ENCODE measurements at places on chromosomes 6 and 20. TPM values are rescaled to one million over a fixed set of nuclear protein-coding genes. Genes with fewer than 3 reads are reported as not detected.

DNA sequence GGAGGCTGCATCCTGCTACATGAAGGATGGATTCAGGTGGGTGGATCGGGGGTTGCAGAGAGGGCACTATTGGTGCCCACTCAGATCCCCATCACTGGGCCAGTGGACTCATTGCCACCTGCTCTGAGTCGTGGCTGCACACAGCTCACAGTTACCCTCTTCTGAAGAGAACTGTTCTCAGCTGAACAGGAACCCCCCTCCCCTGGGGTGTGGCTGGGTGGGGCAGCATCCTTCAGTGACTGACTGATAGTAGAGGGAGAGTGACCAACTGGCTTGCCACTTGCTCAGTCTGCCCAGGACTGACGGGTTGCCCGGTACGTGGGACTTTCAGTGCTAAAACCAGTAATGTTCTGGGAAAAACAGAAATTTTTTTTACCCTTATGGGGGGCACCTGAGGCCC, 494.0 kb upstream of the CHD6 start:
- no peak for DNase-seq

Gene FAM217A
- total RNA-seq, result not detected

GRCh38 chr6:80469977-80470376, 363.5 kb downstream of the BCKDHB start:
- no peak for DNase-seq

GRCh38 chr6:159169193-159169555, at the start of gene FNDC1:
TSS of gene FNDC1 (plus strand) at chr6:159169400. CDS start at chr6:159169597, 197 bp downstream.
- no peak for DNase-seq

DNA sequence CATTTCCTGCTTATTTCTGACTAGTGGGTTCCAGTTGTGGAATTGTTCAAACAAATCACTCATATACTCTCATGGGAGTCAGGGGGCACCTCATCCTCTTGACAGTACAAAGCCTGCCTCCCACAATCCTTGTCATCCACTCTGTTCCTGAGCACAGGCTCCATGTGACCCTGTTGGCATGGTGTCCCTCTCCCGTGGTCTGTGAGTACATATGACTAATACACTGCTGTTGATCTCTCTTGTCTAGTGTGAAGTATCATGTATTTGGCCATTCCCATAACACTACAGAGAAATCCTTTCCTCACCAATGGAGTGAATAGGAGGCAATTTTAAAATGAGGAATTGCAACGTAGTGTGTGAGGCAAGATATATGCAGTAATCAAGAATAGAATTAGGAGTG, 185.3 kb downstream of the OGFRL1 start:
- peak; percentile 82 for DNase-seq

- DNase-seq, result no peak
Observed at GRCh38 chr20:52004715-52005114, 186.9 kb downstream of the ZFP64 start.

DNA sequence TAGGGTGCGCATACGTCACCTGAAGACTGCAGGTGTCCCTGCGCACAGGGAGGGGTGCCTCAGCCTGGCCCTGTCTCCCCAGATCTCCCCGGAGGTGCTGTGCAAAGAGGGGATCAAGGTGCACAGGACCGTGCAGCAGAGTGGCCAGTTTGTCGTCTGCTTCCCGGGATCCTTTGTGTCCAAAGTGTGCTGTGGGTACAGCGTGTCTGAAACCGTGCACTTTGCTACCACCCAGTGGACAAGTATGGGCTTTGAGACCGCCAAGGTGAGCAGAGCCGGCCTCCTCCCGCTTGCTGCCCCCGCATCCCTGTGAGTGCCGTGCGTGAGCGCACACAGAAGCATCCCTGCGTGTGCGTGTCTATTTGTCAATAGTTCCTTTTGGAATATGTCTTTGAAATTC, 150.7 kb downstream of the DTNBP1 start:
- no peak for DNase-seq

DNA sequence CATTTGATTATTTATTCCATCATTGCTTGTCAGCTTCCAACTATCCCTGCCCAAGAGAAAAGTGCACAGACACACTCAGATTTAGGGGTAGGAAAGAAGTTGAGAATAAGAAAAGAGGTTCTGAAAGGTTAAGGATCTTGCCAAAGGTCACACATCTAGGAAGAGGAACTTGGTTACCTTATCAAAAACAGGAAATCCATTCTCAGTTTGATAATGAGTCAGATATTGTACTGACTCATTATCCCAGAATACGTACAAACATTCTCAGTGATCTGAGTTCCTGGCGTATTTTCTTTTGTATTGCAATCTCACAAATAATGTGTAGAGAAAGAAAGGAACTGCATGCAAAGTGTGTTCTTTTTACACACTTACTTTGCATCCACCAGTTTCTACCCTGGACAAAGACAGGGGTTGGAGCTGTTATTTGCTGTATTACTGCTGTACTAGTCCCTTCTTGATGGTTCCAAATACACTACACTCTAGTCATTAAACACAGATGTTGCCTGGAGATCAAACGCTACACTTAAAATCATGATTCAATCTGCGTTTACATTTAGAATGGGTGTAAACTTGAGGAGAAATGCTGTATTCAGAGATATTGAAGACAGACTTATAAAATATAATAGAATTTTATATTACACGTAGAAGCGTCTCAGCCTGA, 545.7 kb downstream of the PRKN start:
- DNase-seq, result no peak

DNA sequence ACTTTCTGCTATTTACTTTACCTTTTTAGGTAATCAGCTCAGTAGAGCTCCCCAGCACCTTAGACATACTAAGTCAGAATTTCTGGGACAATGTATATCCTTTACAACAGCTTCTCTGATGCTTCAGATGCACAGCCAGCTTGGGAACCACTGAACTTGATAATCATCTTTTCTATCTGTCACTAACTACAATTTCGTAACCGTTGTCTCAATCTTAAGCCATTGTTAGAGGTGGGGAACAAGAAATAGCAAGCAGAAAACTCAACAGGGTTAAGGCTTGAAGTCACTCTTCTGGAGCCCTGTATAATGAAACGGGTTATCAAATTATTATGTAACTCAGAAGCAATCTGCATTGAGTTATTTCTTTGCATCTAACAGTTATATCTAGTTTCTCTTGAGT, 47.1 kb downstream of the CD109 start:
- DNase-seq, result no peak

DNA sequence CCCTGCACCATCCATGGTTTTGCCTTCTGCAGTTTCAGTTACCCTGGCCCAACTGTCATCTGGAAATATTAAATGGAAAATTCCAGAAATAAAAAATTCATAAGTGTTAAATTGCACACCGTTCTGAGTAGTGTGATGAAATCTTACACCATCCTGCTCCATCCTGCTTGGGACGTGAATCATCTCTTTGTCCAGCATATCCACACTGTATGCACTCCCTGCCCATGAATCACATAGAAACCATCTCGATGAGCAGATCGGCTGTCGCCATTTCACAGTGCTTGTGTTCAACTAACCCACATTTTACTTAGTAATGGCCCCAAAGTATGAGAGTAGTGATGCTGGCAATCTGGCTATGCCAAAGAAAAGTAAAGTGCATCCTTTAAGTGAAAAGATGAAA, 105.9 kb upstream of the ID4 start:
- no peak for DNase-seq

DNA sequence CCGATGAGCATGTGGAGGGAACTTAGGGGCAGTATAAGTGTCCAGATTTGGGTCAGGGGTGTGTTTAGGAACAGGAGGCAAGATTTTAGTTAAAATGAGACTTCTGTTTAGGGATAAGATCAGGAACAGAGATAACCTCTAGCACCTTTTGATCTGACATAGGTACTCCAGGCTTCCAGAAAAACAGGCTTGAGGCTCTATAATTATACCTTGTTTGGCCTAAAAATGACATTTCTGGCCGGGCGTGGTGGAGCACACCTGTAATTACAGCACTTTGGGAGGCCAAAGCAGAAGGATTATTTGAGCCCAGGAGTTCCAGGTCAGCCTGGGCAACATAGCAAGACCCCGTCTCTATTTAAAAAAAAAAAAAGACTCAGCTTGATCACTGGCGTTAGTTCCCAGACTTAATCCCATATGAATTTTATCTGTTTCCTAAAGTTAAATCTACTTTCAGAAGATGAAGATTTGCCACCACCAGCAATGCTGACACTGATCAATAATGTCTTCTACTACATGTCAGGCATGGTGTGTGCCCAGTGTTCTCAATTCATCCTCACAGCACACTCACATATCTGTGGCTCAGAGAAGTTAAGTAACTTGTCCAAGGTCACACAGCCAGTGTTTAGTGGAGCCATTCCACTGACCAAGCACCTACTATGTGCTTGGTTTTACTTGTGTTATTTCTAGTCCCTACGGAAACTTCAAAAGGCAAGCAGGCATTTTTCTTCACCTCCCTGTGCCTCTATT, 6.0 kb upstream of the TULP1 start:
- no peak for DNase-seq

GRCh38 chr6:16394632-16395031, 156.2 kb downstream of the GMPR start:
- no peak for DNase-seq

DNA sequence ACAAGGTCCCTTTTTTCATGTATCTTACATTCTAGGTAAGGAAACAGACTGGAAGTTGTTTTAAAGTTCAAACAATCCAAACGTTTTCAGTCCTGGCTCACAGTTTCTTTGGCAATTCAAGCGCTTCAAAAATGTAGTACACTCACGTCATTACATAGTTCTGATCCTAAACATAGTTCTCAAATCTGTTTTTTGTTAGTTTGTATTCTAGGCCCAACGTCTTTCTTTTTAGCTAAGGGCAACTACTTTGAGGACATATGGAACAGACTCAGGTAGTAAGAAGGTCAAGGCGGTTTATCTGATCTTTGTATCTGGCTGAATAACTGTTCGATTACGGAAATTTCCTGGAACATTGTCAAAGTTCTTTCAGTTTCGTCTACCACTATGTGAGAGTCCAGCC, 36.9 kb upstream of the PLCB4 start:
- no peak for DNase-seq

Measured in suprapubic skin (tissue), 4 donors.